ENCODE measurements at places on chromosomes 2 and 18. TPM values are rescaled to one million over a fixed set of nuclear protein-coding genes. Genes with fewer than 3 reads are reported as not detected.

LAMA1 gene
- 13.4 TPM for total RNA-seq

ZDBF2 gene
- 3.2 TPM for total RNA-seq

GALR1 gene
- total RNA-seq, result 0.46 TPM

MEP1B gene
- total RNA-seq, result 11.8 TPM

ANTXR1 gene
- total RNA-seq, result 13.8 TPM

SIGLEC15 gene
- total RNA-seq, result 0.21 TPM

REL gene
- 16.2 TPM for total RNA-seq

MC5R gene
- not detected for total RNA-seq

TMEFF2 gene
- total RNA-seq, result 0.50 TPM

AUP1 gene
- total RNA-seq, result 133 TPM

MYL1 gene
- not detected for total RNA-seq

TUBA4A gene
- total RNA-seq, result 83.1 TPM

PJVK gene
- total RNA-seq, result 1.1 TPM

MYO5B gene
- 128 TPM for total RNA-seq

TBR1 gene
- total RNA-seq, result not detected

ARHGAP25 gene
- total RNA-seq, result 3.7 TPM

TTN gene
- total RNA-seq, result 1.7 TPM

PPM1B gene
- 62.5 TPM for total RNA-seq

POLE4 gene
- total RNA-seq, result 64.9 TPM

KCNIP3 gene
- total RNA-seq, result 3.0 TPM

SOX11 gene
- not detected for total RNA-seq

SH2D6 gene
- total RNA-seq, result 4.7 TPM

CERKL gene
- total RNA-seq, result 0.31 TPM

DOK6 gene
- total RNA-seq, result 0.46 TPM

HRH4 gene
- 0.11 TPM for total RNA-seq

LRRTM4 gene
- 0.64 TPM for total RNA-seq

CD226 gene
- 1.3 TPM for total RNA-seq

ELOA2 gene
- total RNA-seq, result not detected

RAB27B gene
- total RNA-seq, result 16.0 TPM

OSR1 gene
- 4.1 TPM for total RNA-seq

DNAJC5G gene
- not detected for total RNA-seq

DNAJC10 gene
- total RNA-seq, result 74.7 TPM

IL1B gene
- 4.2 TPM for total RNA-seq

MROH2A gene
- not detected for total RNA-seq

EFEMP1 gene
- total RNA-seq, result 34.1 TPM

PGAP1 gene
- 15.0 TPM for total RNA-seq

LIMS3 gene
- total RNA-seq, result 1.9 TPM

NPHP1 gene
- total RNA-seq, result 0.56 TPM

ACKR3 gene
- 11.3 TPM for total RNA-seq

ABCB11 gene
- total RNA-seq, result 4.1 TPM

RAMP1 gene
- total RNA-seq, result 1.8 TPM

TMEM247 gene
- not detected for total RNA-seq

UGT1A10 gene
- 84.8 TPM for total RNA-seq

MGAT4A gene
- total RNA-seq, result 115 TPM

REV1 gene
- 44.0 TPM for total RNA-seq

IL36A gene
- not detected for total RNA-seq

VSNL1 gene
- total RNA-seq, result 5.6 TPM
